Activated CD4-positive, alpha-beta T cell treated with anti-CD3 and anti-CD28 coated beads, Interleukin-2, amount 50 U/mL, for 16 hours (primary cell): ENCODE measurements at places on chromosomes 3 and 15.
A peak's percentile ranks its signal among the peaks of the same experiment; 100 is the strongest.

DNA sequence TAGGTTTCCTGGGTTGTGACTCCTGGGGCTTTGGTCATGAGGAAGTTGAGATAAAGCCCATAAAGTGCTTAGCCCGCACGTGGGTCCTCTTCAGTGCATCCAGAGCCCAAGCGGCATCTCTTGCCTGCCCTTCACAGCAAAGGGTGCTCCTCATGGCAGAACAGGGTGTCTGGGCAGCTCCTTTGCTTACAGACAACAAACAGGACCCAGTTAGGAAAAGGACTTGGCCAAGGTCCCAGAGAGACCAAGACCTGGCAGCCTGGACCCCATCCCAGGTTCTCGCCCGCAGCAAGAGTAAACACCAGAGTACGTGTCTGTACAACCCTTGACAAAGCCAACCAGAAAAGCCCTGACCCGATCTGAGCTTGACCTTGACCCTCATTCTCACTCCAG lies 27.0 kb downstream of the ALS2CL start:
- DNase-seq: no peak

DNA sequence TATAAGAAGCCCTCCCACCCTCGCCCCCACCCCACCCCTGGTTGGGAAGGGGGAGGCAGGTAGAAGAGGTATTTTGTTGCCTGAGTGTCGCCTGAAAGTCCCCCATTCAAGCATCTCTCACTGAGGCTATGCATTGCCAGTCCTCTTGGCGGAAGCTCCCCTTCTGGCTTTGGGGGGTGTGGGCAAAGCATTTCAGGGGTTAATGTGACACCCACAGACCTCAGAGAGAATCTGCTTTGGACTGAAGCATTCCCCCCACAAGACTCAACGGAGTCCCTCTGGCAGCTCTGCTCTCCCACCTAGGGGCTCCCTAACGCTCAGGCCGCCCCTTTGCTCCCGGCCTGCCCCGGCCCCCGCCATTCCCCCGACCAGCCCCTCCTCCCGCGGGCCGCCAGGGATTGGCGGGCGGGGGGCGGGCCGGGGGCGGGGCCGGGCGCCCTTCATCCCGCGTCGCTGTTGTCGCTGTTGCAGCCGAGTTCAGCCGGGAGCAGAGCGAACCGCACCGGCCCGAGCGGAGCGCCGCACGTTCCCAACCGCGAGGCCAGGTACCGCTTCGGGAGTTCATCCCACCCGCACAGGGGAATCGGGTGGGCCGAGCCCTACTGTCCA lies at the start of gene SLC38A3:
SLC38A3 (plus strand) TSS at position 468 of the 609 bp plus-strand sequence. CDS start 8,929 bp downstream, outside the sequence.
- no peak for DNase-seq

- no peak for DNase-seq
These were observed 129.6 kb upstream of the AGBL1 start for GRCh38 chr15:85950101-85950500.

DNA sequence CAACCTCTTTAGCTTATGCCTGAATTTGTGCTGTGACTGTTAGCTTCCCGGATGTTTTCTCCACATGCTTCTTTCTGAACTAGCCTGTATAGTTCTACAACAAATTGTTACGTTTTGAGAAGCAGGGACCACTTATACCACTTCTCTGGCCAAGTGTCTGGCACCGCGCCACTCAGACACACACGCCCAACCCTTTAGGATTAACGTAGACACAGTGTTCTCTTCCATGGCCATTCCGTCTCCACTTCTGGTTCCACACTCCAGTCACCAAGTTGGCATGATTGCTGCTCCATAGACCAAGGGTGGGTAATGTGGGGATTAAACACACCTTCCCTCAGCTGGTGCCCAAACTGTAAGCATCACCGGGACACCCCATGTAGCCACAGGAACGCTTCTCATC lies 755 bp upstream of the TMEM108 start:
- no peak for DNase-seq

DNA sequence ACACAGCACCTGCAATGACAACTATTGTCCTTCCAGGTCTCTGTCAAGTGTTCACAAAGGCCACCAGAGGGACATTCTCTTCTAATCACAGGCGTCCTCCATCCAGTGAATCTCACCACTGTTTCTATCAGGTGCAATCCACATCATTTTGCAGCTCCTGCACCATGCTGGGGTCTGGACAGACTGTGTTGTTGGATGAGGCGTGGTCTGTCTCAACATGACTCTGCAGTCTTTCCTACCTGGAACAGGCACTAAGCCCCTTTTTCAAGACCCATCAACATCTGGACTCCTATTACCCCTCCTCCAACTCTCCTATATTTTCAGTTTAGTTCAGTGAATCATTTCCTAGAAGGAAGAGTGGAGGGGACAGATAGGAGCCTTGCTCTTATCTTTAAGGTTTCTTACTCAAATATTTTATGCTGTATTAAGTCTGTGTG lies 31.5 kb upstream of the VEPH1 start:
- no peak for DNase-seq

GRCh38 chr3:35519936-35520335 lies 119.4 kb upstream of the ARPP21 start:
- no peak for DNase-seq

DNA sequence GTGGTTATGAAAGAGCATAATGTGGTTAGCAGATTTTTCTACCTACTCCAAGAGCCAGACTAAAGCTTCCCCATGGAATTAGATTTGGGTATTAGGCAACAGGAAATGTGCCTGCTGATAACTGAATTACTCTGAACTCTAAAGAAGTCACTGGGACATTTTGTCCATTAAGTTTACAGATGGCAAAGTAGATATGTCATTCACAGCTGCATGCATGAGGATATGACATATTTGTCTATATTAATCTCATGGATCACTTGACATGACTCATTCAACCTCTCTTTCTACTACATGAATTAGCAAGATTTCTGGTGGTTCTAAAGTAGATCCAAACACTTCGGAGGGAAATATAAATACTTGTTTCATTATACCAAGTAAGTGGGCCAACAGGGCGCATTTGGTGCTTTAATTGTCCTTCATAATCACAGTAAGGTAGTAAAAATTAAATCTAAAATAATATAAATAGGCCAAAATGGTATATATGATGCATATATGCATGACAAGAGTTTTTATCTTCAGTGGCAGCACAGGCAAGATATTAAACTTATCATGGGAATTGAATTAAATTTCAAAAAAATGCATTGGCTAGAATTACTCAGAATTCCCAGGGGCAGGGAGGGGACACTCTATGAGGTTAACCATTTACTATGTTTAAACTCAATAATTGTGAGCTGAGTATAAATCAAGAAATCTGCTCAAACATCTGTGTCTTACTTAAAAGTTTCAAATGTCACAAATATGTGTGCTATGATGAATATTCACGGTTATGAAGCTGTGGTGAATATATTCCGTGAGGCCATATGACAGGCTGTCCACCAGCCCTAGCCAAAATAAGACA lies 365.3 kb upstream of the KCNMB2 start:
- peak; percentile 0 for DNase-seq

- DNase-seq: no peak
These were observed 236.9 kb upstream of the TRIM42 start for GRCh38 chr3:140441006-140441405.

GRCh38 chr3:84877092-84877491 lies 81.7 kb upstream of the CADM2 start:
- no peak for DNase-seq

GRCh38 chr3:66554178-66554577 lies 53.4 kb upstream of the LRIG1 start:
- no peak for DNase-seq

GRCh38 chr3:48693826-48694225 lies 8.1 kb upstream of the NCKIPSD start:
- DNase-seq: no peak

DNA sequence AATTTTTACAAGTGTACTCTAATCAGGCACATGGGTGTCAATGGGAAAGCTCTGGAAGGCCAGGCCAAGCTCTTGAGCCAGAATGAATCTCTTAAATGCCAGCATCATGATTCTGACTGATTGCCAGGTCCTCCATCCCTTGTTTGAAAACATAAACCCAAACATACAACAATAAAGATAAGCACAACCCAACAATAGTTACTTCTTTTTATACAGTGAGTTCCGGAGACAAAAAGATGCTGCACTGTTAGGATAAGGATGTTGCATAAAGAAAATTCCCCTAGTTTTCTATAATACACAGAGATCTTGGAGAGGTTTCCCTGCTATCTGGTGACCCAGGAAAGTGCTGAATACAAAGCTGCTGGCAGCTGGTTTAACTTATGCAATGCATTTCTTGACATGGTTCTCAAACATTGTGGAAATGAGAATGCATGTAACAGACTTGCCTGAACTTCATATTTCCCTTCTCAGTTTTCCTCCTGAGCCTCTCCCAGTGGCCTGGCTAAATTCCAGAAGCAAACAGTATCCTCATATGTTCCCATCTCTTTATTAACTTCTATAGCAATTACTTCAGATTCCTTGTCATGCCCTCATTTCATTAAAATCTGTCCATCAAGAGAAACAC lies 180.1 kb upstream of the PRICKLE2 start:
- DNase-seq: no peak

GRCh38 chr3:170999737-171000242 lies 26.7 kb downstream of the SLC2A2 start:
- no peak for DNase-seq

DNA sequence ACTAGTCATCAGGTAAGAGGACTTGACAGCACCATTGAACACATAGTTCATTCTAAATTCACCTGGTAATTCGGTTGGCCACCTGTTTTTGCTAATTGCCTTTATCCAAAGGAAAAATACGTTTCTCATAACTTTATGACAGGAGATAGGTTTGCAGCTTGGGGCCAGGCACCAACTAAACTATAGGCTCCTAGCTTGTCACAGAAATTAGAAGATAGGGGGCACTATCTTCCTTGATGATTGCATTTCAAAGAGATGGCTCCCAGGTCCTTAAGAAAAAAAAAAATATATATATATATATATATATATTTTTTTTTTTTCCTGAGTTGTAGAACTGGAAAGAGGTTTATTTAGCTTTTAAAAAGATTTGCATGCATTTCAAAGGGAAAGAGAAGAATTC lies 563.6 kb downstream of the NAALADL2 start:
- no peak for DNase-seq

GRCh38 chr3:9402410-9403228 lies 5.2 kb downstream of the SETD5 start:
- no peak for DNase-seq

- no peak for DNase-seq
These were observed 8.7 kb upstream of the ST3GAL6 start for GRCh38 chr3:98754483-98754882.

GRCh38 chr15:60421544-60421943 lies 23.8 kb upstream of the ANXA2 start:
- DNase-seq: no peak

- DNase-seq: peak; percentile 75
These were observed 39.7 kb downstream of the SPATA12 start for GRCh38 chr3:57100046-57100695.

DNA sequence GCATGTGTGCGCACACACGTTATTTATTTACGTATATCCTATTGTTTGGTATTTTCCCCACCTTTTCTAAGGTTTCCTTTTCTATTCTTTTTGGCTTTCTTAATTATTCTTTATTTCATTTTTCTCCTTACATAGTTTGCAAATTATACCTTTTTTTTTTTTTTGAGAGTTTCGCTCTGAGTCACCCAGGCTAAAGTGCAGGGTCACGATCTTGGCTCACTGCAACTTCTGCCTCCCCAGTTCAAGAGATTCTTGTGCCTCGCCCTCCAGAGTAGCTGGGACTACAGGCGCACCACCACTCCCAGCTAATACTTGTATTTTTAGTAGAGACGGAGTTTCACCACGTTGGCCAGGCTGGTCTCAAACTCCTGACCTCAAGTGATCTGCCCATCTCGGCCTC lies 20.0 kb upstream of the CILP start:
- no peak for DNase-seq

DNA sequence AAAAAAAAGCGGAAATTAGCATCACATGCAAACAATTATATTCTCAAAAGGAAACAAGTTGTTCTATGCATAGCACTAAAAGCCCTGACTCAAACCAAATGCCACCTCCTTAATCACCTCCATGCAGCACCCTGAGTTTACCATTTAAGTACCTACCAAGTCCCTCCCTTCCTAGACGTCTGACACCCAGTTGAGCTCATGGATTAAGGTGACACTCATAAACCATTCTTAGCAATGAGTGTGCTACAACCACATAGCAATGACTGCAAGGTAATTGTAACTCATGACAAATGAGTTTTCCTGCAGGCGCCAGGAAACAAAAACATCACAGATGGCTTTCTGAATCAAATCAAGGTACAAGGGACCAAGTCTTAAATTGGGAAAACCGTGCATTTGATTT lies 32.0 kb downstream of the WWTR1 start:
- no peak for DNase-seq

DNA sequence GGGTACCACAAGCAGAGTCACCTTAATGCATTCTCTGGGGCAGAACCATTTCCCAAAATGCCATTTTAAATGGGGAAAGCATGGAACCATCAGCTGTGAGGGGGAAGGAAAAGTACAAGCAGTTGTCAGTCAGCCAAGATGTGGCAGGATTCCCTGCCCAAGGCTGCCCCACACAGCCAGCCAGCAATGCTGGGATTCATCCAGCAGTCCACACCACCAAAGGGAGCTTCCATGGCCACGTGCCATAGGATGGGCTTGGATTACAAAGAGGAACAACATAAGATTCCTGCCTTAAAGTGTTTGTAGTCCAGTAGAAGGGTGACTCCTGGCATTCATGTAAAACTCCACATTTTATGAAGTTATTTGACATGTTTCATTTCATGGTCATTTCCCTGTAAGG lies 233.3 kb downstream of the SHOX2 start:
- no peak for DNase-seq

DNA sequence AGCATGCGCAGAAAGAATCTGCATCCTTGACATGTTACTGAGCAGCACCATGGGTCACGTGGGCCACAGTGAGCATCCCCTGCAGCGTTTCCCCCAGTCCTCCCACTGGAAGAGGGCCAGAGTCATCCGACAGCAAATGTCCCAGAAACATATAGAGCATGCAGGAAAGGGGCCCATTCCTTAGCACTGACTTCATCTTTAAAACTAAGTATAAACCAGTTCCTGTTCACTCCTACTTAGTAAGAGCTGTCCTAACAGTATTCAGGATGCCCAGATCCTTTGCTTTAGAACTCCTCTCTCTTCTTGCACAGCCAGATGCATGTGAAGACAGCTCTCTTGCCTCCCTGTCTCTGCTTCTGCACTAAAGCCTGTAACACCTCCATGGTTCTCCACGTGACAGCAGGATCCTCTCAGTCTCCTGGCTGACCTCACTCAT lies 79.3 kb upstream of the OXTR start:
- no peak for DNase-seq

GRCh38 chr3:70947579-70947978 lies 635.1 kb upstream of the MDFIC2 start:
- DNase-seq: no peak
